Keratinocyte (primary cell): ENCODE measurements at places on chromosomes 2 and 18.
A peak's percentile ranks its signal among the peaks of the same experiment; 100 is the strongest.

- no peak for DNase-seq
Measured at GRCh38 chr18:8525692-8526091, 83.5 kb upstream of the RAB12 start.

DNA sequence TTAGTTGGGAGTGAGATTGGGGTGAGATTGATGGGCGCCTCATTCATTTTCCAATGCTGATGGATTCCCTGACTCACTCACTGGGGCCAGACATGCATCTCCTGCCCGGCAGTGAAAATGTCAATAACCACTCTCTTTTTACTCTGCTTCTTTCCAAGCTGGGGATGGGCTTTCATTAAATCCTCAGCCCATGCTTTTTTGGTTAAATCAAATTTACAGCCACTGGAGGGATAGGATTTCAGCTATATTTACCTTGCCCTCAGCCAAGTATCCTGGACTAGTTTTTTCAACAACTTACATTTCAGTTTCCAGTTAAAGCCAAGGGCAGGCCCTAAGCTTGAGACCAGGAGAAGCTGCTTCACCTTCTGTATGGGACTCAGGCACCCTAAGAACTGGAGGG, 162.8 kb downstream of the TSN start:
- no peak for DNase-seq

- DNase-seq: no peak
Measured at GRCh38 chr2:57510704-57511103, 535.9 kb upstream of the VRK2 start.

DNA sequence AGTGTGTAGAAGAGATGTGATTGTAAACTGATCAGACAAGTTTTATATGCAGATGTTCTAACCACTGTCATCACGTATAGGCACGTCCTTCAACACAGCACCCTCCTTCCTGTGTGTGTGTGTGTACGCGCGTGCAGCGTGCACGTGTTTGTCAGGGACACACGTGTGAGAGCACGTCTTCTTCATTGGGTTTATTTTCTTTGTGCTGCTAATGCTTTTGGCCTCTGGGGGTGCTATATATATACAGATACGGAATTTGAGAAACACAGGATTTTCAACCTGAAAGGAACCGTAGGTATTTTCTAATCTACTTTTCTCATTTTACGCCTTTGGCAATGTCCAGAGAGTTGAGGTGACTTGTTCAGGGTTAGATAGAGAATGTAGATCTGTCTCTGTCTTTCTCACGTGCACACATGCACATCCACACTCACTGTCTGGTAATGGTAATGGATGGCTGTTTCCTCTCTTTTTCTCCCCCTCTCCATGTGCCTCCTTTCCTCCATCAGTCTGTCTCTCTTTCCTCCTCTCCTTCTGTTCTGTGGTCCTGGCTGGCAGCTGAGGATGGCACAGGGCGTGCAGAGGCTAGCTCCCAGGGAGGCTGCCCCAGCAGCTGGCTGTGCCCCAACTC, 13.4 kb upstream of the CELF4 start:
- peak; percentile 69 for DNase-seq

- DNase-seq: no peak
Measured at GRCh38 chr2:222743251-222743812, 71.9 kb downstream of the MOGAT1 start.

DNA sequence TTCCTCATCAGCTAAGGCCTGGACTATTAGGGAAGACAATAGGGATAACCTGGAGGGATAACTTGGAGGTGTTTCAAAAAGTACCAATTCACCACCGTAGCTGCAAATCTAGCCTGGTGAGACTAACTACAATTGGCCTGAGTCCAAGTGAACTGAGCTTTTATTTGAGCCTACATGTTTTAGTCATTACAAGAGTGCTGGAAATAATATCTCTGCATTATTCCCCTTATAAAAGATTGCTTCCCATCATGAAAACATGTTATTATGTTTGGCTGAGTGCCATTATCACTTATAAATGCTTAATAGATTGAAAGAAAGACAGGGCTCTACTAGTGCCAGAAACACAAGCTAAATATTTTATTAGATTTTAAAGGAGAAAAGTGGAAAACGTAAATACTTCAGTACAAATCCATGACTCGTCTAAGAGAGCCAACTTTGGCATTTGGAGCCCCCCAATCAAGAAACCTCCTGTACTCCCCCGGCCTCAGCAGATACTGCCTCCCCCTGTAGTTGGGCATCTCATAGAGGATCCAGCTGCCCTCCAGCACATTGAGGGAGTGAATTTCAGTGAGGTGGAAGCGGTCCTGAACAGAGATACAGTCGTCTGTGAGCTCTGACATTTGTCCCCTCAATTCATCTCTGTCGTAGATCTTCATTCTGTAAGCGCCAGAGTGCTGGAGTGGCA, 3.6 kb downstream of the CRYGB start:
- DNase-seq: no peak

DNA sequence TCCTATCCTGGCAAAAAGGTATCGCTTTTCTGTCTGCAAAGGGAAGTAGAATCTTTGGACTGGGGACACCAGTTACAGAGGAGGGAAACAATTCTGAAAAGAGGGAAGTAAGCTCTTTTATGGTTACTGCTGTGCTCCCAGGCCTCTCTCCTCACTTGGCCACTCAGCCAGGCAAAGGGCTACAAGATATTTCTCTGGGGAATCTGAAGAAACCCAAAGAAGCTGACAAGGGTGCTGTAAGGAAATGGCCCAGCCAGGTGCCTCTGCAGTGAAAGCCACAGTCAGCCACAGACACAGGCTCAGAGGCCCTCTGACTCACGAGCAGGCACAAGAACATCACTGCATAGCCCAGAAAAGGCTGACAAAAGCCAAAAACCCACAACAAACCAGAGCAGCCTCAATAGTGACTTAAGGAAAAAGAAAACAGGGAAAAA, 5.8 kb downstream of the HDLBP start:
- DNase-seq: no peak

GRCh38 chr2:240498171-240498957, 59.4 kb downstream of the ANKMY1 start:
- DNase-seq: no peak

GRCh38 chr18:907115-907884, 2.6 kb downstream of the ADCYAP1 start:
- no peak for DNase-seq

GRCh38 chr2:10765461-10765860, 44.0 kb downstream of the ATP6V1C2 start:
- DNase-seq: no peak

- DNase-seq: no peak
Measured at GRCh38 chr18:3726238-3726951, 276.4 kb downstream of the TGIF1 start.

DNA sequence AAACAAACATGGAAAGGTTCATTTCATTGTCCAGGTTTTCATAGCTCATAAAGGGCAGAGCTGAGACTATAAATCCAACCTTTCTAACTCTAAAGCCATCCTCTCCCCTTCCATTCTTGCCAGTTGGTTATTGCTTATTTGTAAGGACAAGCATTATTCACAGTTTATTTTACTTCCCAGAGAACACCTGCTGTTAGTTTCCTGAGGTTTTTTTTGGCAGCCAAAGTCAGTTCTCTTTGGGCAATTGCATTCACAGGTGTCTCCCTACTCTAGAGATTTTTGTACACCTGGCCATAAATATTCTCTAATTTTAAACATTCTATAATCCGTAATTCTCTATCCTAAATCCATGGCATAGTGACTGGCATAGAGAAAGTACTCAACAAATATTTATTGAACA, 87.3 kb upstream of the SPHKAP start:
- no peak for DNase-seq

DNA sequence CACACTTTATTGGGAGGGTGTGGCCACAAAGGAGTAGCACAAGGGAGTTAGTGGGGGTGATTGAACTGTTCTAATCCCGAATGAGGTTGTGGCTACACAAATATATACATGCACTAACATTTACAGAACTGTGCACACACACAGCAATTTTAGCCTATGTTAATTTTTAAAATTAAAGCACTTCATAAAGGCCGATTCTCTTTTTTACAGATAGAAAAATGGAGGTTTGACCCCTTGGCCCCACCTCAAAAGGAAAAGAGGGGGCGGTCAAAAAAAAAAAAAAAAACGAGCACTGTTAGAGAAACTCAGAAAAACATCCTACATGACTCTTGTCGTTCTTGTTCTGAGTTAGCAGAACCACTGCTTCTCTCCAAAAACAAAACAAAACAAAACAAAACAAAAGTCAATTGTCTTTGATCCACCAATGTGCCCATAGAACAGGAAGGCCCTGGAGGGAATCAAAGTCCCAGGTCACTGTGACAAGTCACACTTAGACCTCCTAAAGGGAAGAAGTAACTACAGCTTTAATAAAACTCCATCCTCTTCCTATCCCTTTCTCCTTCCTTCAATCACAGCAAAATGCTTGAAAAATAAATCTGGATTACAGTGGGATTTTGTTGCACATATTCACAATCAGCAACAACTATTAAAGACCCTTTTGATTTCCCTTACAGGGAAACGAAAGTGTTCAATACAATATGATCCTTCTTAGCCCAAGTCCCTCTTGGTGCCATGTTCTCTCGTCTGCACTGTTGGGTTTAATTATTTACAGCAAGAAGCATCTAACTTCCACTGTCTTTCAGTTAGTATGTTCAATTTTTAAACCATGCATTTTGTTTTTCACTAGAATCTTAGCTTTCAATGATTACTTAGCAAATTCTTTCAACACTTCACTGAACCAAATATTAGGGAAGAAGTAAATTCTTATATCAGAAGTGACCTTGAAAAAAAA, 16.6 kb downstream of the LRP2 start:
- DNase-seq: no peak

- DNase-seq: no peak
Measured at GRCh38 chr2:43313642-43314017, 87.2 kb upstream of the ZFP36L2 start.

DNA sequence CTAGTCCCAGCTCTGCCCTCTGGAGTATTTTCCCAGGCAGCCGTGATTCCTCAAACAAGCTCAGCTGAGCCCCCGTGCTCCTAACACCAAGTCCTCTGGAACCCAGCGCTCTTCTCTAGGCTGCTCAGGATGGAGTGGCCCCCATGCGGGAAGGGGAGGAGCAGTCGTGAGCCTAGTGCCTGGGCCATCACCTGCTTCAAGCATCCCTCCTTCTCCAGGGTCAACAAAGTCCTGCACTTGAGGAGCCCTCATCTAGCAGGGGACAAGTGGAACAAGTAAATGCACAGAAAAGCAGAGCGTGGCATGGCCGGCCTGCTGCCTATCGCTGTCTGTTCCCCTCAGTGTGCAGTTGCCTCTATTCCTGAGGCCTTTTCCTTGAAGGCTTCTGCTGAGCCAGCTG, 168.6 kb downstream of the INHBB start:
- DNase-seq: no peak

DNA sequence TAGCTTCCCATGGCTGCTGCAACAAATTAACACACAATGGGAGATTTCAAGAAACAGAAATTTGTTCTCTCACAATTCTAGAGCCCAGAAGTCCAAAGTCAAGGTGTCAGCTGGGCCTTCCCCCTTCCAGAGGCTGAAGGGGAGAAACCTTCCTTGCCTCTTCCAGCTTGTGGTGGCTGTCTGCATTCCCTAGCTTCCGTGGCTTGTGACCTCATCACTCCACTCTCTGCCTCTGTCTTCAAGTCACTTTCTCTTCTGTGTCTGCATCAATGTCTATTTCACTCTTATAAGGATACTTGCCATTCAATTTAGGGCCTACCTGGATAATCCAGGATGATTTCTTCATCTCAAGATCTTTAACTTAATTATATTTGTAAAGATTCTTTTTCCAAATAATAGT, 16.8 kb upstream of the SRBD1 start:
- DNase-seq: no peak

GRCh38 chr18:58980991-58981390, 116.3 kb downstream of the ZNF532 start:
- DNase-seq: no peak

- DNase-seq: no peak
Measured at GRCh38 chr2:38105922-38106321, 30.0 kb upstream of the CYP1B1 start.

DNA sequence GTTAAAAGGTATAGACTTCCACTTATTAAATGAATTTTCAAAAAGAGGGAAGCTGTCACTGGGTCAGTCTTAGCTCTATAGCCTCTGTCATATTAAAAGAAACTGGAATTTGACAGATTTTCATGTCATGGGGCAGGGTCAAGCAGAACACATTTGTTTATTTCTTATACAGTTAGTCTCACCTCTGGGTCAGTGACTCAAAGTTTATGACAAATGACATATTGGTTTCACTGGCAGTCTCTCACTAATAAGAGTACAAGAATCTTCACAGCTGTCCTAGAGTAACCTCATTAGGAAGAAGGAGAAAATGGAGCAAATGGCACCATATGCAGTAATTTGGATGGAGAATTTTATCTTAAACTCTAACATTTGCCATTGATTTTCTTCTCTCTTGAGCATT, 63.2 kb downstream of the MBD2 start:
- DNase-seq: no peak

DNA sequence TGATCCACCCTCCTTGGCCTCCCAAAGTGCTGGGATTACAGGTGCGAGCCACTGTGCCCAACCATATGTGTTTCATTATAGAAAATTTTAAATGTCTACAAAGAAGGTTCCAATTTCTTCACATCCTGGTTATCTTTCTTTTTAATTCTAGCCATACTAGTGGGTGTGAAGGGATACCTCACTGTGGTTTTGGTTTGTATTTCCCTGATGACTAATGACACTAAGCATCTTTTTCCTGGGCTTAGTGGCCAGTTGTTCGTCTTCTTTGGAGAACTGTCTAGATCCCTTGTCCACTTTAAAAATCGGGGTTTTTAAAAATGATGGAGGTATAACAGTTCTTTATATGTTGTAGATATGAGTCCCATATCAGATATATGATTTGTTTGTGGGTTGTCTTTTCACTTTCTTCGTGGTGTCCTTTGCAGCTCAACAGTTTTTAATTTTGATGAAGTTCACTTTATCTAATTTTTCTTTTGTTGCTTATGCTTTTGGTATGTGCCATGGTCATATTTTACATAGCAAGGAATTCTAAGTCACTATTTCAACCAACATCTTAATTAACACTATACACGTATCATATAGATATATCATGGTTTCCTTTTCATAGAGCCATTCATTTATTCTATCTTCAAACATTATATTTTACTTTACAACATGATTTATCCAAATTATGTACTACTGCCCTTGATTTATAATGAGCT, 135.0 kb upstream of the RIOK3 start:
- DNase-seq: no peak

- no peak for DNase-seq
Measured at GRCh38 chr2:215811003-215811402, 202.3 kb downstream of the MREG start.

GRCh38 chr18:57410749-57411148, 24.4 kb upstream of the ONECUT2 start:
- DNase-seq: no peak

DNA sequence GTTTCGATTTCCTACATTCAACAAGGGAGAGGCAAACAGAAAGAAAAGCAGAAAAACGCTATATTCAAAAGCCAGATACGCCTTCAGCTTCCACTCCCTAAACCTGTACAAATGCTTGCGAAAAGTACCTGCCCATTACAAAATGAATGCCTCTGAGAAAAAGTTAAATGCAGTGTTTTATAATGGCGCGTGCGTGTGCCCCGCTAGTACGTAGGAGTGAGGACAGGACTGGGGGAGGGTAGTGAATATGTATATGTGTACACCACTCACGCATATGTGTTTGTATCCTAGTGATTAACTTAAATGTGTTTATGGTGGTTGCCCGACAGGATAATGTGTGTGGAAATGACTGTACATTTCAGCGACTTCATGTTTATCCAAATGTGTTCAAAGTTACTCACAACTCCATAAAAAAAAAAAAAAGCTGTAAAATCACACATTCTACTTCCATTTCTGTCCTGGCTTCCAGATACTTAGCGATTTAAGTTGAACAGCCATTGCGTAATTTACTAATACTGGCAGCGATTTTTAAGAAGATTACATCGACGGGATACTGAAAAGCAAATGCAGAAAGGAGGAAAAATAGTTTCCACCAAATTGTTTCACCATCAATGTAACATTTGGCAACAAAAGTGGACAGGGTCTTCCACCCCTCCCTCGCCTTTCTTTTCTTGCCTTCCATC, 1.3 kb downstream of the NEUROD1 start:
- DNase-seq: no peak
